ENCODE measurements at places on chromosomes 2 and 18.

DNA sequence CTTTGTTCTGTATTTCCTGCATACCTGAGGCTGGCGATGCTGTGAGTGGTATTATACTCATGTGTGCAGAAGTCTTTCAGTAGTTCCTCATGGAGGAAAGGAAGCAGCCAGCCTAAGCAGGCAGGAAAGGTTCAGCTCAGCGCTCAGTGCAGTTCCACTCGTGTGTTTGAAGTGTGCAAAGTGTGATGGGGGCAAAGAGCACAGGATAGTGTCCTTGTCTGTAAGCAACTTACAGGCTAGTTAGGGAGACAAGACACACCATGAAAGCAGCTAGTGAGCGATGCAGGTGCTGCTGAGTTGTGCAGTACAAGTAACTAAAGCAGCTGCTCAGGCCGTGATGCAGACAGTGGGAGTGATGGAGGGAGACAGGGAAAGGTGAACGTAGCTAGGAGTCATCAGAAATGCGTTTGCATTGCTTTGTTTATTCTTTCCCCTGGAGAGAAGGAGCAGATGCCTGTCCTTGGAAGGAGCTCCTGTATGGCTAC, 146.2 kb downstream of the LDLRAD4 start:
- no peak for DNase-seq

GRCh38 chr2:37561615-37562569, 109.5 kb downstream of the CDC42EP3 start:
- DNase-seq: no peak

GRCh38 chr2:192072778-192073177, 122.0 kb downstream of the TMEFF2 start:
- no peak for DNase-seq

- no peak for DNase-seq
Measured at GRCh38 chr2:191846515-191847476, at the start of gene CAVIN2. CAVIN2 (minus strand) TSS chr2:191847088; CDS start chr2:191846925, 163 bp downstream.

GRCh38 chr2:8288206-8288605, 393.6 kb upstream of the ID2 start:
- no peak for DNase-seq

DNA sequence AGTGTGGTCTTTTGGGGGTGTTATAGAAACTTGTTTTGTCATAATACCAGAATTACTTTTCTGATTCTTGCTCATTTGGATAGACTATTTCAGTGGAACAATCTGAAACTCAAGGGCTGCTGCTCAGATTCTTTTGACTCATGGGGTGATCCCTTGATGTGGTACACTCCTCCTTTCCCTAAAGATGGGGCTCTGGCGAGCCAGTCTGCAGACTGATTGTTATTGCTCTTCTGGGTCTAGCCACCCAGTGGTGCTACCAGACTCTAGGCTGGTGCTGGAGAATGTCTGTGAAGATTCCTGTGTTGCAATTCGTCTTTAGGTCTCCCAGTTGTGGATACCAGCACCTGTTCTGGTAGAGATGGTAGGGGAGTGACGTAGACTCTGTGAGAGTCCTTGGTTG, 4.2 kb upstream of the MARS2 start:
- no peak for DNase-seq

DNA sequence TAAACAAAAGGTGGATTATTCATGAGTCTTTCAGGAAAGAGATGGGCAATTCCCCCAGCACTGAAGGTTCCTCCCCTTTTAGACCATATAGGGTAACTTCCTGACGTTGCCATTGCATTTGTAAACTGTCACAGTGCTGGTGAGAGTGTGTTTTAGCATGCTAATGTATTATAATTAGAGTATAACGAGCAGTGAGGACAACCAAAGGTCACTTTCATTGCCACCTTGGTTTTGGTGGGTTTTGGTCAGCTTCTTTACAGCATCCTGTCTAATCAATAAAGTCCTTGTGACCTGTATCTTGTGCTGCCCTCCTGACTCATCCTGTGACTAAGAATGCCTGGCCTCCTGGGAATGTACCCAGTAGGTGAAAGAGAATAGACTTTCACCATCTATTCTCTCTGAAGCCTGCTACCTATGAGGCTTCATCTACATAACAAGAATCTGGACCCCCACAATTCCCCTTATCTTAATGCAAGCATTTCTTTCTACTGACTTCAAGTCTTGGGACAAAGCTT, 148.7 kb downstream of the CABLES1 start:
- DNase-seq: no peak

GRCh38 chr2:19860022-19860421, 41.8 kb downstream of the TTC32 start:
- no peak for DNase-seq

- DNase-seq: no peak
Measured at GRCh38 chr18:10454681-10455557, 484 bp downstream of the APCDD1 start.

DNA sequence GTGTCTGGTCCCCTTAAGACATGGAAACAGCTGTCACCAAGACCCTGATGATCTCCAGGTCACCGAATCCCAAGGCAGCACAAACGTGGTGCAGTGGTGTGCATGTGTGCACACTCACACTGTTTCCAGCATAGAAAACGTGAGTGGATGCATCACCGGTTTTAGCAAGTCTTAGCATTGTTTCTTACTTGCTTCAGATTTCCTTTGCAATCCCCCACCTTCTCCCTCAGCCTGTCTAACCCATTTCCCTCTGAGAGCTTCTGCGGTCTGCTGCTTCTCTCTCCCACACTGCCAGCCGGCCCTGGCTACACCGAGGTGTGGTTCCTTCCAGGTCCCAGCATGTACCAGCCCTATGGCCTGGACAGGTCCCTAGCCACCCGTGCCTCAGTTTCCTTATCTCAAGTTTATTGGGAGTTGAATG, 343.4 kb upstream of the HS6ST1 start:
- no peak for DNase-seq

DNA sequence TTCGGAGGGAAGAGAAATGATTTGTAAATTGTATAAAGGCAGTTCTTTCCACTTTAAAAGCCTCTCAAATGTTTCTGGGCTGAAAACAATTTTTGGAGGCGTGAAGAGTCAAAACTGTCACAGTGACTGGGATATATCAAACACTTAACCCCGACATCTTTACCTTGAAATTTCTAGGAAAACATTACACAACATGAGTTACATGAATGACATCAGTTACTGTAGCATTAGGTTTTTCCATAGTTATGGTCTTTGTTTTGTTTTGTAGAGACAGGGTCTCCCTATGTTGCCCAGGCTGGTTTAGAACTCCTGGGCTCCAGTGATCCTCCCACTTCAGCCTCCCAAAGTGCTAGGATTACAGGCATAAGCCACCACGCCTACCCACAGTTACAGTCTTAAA, 25.7 kb downstream of the MSH6 start:
- DNase-seq: no peak

GRCh38 chr18:31920277-31920676, 22.7 kb downstream of the TRAPPC8 start:
- DNase-seq: no peak

- DNase-seq: no peak
Measured at GRCh38 chr2:26577442-26578112, 63.6 kb downstream of the CIB4 start.

- DNase-seq: no peak
Measured at GRCh38 chr2:100235581-100235980, 86.7 kb downstream of the LONRF2 start.

DNA sequence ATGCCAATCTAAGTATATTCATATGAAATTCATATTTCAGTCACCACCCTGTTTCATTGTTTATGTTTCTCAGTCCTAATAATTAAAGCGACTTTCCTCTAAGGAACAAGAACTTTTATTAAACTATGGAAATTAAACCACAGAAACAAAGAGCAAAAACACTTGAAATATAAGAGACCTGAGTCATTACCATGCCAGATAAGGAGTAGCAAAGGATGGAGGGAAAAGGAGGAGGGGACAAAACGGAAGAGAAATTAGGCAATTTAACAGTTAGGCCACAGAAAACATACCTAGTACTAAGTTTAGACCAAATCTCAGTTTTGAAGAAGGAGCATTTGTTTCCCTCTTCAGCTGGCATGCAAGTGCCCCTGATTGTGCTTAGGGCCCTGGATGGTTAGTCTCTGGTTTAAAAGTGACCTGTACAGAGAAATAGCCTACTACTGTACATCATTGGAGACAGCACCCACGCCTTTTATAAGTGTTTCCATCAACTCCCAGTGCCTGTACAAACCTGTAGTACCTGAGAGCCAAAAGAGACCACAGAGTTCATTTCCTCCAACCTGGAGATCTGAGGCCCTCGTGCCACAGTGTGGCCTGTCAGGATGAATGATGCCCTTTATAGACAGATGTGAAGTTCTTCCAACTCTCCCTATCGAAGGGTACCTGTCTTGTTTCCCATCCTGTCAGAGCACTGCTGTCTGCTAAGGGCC, 74.5 kb downstream of the SPATS2L start:
- DNase-seq: no peak

- no peak for DNase-seq
Measured at GRCh38 chr2:102585847-102586404, 33.4 kb upstream of the SLC9A2 start.

GRCh38 chr2:147657086-147658000, 187.5 kb upstream of the ACVR2A start:
- no peak for DNase-seq

DNA sequence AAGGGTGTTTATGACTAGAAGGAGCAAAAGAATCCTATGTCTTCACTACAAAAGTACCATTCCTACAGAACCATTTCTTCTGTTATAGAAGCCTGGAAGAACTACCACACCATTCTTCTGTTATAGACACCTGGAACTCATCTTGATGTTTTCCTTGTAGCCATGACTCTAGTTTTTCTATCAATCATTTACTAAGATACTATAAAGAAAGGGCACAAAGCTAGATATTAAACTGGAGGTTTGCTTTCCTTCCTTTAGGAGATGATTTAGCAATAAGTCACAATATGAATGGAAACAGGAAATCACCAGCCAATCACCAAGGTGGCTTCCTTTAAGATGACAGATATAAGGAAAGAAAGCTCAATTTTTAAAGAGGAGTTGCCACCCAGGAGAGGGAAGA, 100.3 kb upstream of the NEUROD1 start:
- DNase-seq: no peak

- DNase-seq: no peak
Measured at GRCh38 chr2:9480157-9480556, 5.8 kb downstream of the IAH1 start.

DNA sequence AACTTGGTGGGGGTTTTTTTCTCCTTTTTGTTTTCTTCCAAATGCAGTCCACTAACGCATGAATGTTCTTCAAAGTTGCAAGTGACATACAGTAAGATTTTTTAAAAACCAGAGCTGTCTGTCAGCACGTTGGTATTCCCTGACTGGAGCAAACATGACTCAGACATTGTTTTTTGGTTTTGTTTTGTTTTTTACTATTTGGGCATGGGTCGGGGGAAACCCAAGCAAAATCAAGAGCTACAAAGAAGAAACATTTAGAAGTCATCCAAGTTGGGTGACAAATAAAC, 726 bp upstream of the CCDC88A start:
- no peak for DNase-seq
